Cerebellar nuclear complex (tissue), 1 donor: ENCODE measurements at places on chromosomes 6 and 20.

DNA sequence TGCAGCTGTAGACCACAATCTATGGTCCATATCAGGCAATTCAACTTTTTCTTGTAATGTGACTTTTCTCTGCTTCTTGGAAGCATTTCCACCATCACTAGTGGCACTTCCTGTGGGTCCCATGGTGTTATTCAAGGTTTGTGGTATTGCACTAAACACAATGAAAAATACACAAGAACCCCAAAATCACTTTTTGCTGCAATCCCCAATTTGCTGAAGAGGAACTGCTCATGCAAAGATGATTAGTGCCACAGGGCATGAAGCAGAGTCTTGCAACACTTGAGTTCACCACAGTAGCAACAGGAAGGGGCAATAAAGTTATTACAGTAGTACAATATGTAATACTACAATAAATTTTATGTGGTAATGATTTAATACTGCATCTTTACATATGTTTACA lies 16.8 kb upstream of the TAAR1 start:
- DNase-seq = no peak

GRCh38 chr20:24983896-24984295 lies 8.7 kb downstream of the APMAP start:
- no peak for DNase-seq

DNA sequence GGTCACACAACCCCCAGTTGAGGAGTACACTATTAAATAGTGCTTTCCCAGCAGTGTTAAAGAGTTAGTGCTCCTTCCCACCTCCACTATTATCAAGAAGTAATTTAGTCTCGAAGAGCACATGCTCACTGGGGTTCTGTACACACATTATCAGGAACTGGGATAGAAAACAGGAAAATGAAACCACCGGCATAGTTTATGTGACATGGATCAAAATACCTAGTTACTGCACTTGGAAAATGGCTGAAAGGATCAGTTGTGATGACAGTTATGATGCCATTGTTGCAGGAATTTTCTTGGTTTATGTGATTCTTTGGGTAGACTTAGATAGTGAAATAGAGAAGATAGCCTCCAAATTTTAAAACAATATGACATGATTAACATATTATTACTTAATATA lies 152.9 kb downstream of the AKAP7 start:
- DNase-seq = no peak

GRCh38 chr6:13278164-13278563 lies 50.2 kb downstream of the TBC1D7 start:
- no peak for DNase-seq

GRCh38 chr6:16973051-16973450 lies 128.8 kb upstream of the STMND1 start:
- no peak for DNase-seq

DNA sequence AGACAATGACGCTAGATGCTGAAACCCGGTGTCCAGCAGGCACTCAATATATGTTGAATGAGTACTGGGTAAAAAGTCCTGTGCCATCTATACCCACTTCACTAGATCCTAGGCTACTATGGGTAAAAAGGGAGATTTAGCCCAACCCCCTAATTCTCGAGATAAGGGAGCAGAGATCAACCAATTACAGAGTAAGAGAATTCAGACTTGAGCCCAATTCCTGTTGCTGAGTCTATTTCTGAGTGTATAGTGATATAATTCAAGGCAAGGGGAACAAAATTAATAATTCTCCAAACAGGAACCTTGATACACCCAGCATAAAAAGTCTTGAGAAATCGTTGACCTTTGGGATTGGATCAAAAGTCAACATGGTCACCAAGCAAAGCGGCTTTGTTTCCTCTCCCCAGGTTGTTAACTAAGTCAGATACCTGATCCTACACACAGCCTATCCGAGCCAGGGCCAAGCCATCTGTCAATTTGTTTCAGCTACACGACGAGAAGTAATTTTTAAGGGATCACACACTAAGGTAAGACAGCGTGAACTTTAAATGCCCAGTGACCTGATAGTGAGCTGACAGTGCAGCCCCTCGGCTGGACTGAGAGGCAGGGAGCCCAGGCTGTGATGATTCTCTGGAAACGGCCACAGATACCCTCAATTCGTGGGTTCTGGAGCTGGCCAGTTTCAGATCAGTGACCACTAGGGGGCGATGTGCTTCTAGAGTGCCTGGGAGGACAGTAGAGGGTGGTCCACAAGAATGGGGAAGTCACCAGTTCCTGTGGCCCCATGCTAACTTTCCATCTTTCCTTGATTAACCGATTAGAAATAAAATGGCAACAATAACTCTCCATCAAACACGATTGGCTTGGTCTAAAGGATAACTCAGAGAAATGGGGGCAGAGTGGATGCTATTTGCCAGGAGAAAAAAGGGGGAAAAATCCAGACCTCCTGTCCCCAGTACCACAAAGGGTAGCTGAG lies 46.2 kb downstream of the SLC22A23 start:
- no peak for DNase-seq
